Myocyte (in vitro differentiated cells): ENCODE measurements at places on chromosomes 12 and 14.

GRCh38 chr12:27606986-27607385 lies 83.0 kb downstream of the PPFIBP1 start:
- DNase-seq = no peak

GRCh38 chr12:31301311-31301710 lies 24.6 kb downstream of the SINHCAF start:
- DNase-seq = no peak

GRCh38 chr14:36975834-36976233 lies 196.6 kb downstream of the SLC25A21 start:
- peak; percentile 40 for DNase-seq

DNA sequence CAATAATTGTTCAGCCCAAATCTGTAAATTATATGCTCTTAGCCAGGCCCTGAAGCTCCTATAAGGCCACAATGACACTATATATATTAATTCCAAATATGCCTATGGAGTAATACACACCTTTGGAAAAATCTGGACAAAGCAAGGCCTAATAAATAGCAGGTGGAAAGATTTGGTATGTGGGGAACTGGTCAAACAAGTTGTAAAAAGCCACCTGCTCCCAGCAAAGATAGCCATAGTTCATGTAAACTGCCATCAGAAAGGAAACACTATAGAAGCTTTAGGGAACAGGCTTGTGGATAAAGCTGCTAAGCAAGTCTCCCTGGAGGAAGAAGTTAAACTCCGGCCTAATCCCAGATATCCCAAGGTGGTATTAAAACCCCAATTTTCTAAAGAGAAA lies 29.7 kb downstream of the PRMT8 start:
- DNase-seq = no peak

- DNase-seq = no peak
These were observed 9.4 kb downstream of the DEGS2 start for GRCh38 chr14:100149851-100150611.

- DNase-seq = peak; percentile 73
These were observed 32.0 kb downstream of the LRIG3 start for GRCh38 chr12:58888131-58888783.
